B cell (primary cell): ENCODE measurements at places on chromosomes 7 and 10.

DNA sequence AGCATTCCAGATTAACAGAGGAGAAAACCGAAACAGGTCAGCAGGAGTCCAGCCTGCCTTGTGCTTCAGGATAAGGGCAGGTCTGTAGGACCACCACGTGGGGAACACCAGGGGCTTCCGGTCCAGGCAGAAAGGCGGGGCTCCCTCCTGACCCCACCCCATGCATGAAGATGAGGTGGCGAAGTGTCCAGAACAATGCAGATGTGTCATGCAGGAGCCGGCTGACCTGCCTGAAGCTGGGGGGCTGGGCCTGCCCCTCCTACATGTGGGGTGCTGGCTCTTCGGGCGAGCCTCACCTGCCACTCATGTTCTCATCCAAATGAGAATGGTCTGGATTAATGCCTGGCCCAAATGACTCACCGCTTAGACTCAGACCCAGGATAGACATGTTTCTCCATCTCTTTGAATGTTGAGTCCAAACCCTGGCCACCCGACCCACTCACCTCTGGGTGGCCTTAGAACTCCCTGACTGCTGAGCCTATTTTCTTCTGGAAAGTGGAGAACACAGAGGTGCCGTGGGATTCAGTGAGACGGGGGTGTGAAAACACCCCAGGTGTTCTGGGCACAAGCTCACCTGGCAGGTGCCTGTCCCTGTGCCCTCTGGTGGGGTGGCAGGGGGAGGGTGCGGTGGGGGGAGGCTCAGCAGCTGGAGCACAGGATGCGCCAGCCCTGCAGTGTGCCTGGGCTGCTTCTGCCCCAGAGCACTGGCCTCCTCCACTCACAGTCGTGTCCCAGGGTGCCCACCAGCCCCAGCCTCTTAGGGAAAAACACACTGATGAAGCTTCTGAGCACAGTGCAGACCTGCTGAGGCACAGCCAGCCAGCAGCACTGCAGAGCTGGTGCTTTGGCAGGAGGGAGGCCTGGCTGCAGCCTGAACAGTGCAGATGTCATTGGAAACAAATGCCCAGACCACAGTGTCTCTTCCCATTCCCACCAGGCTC is 55.2 kb upstream of the GDF10 start:
- DNase-seq, result no peak

GRCh38 chr7:50190776-50191175 is 97.7 kb upstream of the ZPBP start:
- no peak for DNase-seq

DNA sequence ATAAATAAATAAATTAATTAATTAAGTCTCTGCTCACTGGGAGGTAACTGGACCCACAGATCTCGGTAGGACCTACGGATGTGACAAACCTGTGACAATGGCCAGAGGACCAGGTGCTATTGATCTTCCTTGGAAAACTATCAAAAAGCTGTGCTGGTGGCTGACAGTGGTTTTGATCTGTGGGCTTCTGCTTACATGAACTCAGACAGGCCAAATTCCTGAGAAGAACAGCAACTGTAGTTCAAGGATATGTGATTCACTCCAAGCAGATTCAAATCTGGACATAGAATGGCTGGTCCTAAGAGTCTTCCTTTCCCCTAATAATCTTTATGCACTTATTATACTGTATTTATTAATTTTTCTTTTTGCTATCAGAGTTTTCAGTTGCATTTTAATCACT is 80.0 kb downstream of the ATXN7L1 start:
- DNase-seq, result no peak

GRCh38 chr7:80379034-80379982 is 132.6 kb downstream of the GNAT3 start:
- no peak for DNase-seq

GRCh38 chr10:5354068-5354467 is 10.7 kb upstream of the UCN3 start:
- DNase-seq, result no peak

DNA sequence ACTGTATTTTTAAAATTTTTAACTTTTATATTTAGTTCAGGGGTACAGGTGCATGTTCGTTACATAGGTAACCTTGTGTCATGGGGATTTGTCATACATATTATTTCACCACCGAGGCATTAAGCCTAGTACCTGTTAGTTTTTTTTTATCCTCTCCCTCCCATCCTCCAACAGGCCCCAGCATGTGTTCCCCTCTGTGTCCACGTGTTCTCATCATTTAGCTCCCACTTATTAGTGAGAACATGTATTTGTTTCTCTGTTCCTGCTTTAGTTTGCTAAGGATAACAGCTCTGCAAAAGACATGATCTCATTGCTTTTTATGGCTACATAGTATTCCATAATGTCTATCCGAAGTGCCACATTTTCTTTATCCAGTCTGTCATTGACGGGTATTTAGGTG is 22.4 kb upstream of the ITGA8 start:
- DNase-seq, result no peak

GRCh38 chr7:124783271-124783670 is 17.7 kb upstream of the GPR37 start:
- no peak for DNase-seq

GRCh38 chr10:80861882-80862281 is 324.2 kb downstream of the SH2D4B start:
- DNase-seq, result no peak

DNA sequence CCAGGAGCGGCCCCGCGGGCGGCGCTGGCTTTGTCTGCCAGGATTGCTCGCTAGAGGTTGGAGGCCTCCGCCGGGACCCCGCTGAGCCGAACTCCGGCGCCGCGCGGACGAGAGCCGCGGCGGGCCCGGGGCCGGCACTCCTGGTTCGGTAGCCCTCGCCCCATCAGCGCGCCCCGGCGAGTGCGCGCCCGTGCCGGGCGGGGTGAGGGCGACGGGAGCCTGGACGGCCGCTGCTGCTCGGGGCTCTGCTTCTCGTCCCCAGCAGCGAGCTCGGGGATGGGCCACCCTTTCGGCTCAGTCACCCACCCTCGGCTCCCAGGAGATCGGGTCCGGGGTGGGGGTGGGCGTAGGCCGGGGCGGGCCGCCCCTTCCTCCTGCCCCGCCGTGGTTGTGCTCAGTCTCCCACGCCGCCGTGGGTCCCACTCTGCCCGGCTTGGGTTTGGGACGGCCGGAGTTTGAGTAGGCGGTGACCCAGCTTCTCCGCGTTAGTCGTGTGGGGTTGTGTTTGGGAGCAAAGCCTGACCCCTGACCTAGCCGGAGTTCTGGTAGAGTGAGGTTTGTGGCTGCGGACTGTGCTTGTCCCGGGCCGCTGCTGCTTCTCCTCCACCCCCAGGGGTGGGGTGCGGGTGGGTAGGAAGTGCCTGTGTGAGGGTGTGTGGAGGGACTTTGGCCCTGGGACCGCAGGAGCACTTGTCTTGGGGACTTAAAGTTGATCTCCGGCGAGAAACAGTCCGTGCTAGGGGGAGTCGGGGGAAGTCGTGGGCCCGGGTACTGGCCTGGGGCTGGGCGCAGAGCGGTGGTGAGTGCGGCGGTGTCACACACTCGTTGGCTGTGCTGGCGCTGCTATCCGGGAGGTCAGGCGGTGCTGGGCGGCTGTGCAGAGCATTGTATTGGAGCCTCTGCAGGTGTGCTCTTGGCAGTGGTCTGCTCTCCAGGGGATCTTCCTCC is 677 bp downstream of the TSPAN14 start:
- peak; percentile 55 for DNase-seq

DNA sequence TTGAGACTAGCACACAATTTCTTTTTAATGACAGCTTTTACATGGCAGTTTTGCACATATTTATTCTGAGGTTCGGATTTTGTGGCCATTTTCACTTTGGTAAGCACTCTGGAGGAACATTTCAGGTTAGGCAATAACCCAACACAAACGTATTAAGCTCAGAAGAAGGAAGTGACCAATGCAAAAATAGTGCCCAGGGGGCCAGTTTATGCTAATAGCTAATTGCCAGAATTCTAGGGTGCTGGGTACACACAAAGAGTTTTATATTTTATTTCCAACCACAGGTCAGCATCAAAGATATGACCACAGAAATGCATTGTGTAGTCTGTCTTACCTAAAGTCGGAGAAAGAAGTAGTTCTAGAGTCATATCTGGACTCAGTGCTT is 8.4 kb upstream of the AGR2 start:
- no peak for DNase-seq

GRCh38 chr10:122251459-122252255 is 19.4 kb upstream of the BTBD16 start:
- no peak for DNase-seq

- DNase-seq, result no peak
These were observed 767.5 kb downstream of the GRID1 start for GRCh38 chr10:85599081-85599480.

DNA sequence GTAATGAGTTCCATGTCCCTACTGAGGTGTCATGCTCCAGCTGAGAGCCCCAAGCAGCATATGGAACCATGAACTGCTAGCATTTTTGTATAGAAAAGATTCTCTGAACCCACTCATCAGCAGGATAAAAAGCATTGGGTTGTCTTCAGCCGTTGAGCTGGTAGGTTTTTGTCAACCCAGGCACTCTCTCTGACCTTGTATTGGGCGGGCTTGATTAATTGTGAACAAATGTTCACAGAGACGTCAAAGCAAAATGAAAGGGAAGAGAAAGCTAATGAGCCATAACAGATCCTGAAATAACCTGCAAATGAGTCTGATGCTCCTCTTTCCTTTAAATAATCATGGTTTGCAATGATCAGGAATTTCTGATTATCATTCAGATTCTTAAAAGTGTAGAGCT is 924.7 kb upstream of the CELF2 start:
- DNase-seq, result no peak

DNA sequence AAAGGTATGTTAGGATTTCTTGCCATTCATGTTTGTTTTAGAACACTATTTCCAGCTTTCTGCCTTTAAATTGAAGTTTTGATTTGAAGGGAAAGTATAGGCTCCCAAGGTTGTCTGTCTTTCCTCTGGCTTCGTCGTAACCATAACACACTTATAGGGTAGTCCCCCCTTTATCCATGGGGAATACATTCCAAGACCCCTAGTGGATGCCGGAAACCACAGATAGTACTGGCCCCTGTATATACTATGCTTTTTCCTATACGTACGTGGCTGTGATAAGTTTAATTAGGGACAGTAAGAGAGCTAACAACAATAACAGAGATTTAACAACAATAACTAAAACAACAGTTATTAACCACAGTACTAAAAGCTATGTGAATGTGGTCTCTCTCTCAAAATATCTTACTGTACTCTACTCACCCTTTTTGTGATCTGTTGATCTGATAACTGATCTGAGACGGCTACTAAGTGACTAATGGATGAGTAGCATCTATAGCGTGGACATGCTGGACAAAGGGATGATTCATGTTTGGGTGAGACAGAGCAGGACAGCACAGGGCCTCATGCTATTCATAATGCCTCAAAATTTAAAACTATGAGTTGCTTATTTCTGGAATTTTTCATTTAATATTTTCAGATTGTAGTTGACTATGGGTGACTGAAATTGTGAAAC is 273.1 kb downstream of the AUTS2 start:
- DNase-seq, result no peak

DNA sequence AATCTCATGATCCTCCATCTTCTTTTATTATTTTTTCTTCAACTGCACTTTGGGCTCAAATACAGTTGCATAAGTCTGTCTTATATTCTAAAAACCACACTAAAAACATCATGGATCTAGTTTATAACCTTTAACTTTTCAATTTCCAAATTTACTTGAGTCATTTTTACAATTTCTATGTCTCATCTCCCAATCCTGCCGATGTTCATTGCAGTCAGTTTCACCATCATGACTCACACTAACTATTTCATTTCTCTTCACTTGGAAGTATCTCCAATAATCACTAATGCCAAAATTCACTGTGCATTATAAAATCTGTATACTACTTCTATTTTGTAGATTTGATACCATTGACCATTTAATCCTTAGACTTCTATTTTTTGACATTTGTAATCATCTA is 806.9 kb upstream of the SORCS1 start:
- DNase-seq, result no peak
